A549 (cell line): ENCODE measurements at places on chromosomes 11 and 22.

GRCh38 chr11:17188675-17189074 is 19.1 kb downstream of the PIK3C2A start:
- DNase-seq = no peak

DNA sequence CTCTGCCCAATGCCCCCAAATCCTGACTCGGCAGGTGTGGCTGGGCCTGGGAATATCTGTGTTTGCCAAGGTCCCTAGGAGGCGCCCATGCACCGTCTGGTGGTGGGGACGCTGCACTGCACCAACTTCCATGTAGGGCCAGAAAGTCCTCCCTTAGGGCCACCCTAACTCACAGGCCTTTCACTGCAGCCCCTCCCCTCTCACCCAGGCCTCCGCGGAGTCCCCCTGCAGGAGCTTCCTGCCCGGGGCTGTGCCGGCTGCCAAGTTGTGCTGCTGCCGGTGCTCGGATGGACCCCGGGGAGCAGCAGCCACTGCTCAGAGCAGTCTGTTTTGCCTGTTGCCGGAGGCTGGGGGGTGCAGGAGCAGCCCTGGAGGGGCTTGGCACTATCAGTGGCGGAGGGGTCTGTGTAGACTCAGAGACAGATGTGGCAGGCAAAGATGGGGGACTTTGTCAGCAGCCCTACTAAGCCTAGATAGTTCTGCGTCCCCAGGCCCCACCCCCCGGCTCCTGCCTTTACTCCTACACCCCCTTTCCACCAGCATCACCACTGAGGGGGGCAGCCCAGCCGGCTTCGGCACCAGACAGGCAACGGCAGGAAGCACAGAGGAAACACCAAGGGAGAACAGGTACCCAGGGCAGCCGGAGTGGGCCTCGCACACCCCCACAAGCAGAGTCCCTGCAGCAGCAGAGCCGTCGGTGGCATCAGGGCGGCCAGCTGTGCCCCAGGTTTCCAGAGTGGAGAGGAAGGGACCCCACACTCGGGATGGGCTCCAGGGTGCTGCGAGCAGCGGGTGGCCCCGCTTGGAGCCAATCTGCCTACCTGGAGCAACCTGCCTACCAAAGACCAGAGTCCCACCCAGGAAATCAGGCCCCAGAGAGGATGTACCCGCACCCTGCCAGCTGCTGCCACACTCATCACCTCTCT is 124.3 kb downstream of the TRIM29 start:
- DNase-seq = peak; percentile 61

DNA sequence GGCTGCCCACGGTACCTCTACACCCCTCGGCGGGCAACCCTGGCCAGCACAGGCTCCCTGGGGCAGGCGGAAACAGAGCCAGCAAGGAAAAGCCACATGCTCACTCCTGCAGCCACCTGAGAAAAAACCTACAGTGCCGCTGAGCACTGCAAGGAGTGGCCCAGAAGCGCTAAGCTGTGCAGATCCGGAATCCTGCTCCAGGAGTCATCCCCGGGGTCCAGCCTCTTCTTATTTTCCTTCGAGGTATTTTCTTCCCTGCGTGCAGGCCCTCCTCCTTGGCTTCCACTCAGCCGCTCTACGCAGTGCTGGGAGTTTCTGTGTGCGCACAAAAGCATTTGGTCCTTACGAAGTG is 81.0 kb downstream of the TRMU start:
- DNase-seq = no peak

DNA sequence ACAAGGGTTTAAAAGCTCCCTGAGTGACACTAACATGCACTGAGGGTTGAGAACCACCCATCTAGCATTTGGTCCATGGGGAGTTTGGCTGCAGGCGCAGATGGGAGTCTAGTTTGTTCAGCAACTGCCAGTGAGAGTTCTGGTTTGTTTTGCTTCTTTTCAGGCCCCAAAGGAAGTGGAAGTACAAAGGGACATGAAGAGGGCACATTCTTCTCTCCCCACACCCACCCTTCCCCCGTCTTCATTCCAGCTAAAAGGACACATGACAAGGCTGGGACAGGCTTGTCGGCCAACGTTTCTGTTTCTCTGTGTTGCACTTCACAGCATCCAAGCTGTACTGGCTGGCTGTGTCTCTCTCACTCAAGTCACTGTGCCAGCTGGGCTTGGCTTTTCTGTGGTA is 8.2 kb upstream of the ENDOD1 start:
- no peak for DNase-seq

GRCh38 chr11:114397349-114397982 is 2.8 kb downstream of the C11orf71 start:
- DNase-seq = no peak

DNA sequence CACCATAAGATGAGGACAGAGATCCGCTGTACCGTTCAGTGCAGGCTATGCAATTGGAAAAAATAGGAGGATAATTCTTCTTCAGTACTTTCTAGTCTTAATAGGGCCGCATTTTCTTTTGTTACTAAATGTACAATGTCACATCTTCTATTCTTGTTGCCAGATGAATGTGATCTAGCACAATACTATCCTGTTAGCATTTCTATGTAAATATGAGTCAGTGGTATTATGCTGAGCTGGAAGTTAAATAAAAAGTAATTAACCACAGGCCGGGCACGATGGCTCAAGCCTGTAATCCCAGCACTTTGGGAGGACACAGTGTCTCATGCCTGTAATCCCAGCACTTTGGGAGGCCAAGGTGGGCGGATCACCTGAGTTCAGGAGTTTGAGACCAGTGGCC is 24.4 kb upstream of the BIRC3 start:
- no peak for DNase-seq

DNA sequence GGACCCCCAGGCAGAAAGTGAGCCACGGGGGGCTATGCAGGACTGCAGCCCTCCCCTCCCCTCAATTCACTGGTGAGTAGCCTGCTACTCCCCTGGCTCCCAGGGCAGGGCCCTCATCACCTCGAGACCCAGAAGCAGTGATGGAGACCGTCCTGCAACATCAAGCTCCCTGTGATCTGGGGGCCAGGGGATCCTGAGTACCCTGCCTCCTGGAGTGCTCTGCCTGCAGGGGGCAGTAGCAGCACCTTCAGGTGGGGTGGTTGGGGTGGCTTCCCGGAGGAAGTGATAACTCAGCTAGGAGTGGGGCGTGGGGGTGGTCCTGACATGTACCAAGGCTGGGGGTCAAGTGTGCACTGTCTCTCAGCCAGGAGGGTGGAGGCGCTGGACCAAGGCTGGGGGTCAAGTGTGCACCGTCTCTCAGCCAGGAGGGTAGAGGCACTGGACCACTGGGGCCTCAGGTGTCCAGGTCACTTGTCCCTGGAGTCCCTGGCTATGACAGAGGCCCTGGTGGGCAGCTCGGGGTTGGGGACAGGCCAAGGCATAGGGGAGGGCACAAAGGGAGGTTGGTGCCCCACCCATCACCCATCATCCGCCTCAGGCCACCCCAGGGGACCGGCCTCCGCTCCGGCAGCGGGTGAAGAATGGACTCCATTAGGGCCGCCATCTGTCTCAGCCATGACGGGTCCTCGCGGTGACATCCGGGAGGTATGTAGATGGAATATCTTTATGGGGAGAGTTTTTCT is 9.4 kb downstream of the RTN4R start:
- DNase-seq = no peak

DNA sequence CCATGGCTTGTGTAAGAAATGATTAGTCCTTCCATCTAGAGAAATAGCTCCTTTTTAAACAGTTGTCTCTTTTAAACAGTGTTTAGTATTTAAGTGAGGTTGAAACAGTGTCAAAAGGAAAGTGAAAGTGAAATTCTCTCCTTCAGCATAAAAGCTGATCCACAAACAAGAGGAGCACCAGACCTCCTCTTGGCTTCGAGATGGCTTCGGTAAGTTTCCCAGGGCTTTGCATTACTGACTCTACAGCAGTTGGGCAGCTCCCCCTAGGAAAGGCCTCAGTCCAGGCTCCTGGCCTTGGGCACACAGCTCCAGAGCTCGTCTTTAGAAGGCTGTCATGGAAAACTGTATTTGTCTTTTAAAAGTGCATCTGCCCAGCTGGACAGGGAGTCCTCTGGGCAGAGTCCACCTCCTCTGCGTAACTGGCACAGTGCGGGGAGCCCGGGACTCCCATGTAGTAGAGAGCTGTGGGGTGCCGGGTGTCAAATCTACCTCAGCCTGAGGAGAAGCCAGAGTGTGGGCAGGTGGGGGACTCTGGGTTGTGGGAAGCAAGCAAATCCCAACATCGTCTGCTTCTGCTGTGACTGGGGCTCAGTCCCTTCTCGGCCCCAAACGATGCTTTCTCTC is at the start of gene PLAAT4:
TSS of gene PLAAT4 (plus strand) at position 140 of the 624 bp plus-strand sequence. CDS start at position 201, 61 bp downstream.
- no peak for DNase-seq

- no peak for DNase-seq
Measured at GRCh38 chr22:50563413-50564160, 868 bp upstream of the SYCE3 start.

- DNase-seq = peak; percentile 61
Measured at GRCh38 chr22:28594797-28595462, 84.7 kb downstream of the TTC28 start.

DNA sequence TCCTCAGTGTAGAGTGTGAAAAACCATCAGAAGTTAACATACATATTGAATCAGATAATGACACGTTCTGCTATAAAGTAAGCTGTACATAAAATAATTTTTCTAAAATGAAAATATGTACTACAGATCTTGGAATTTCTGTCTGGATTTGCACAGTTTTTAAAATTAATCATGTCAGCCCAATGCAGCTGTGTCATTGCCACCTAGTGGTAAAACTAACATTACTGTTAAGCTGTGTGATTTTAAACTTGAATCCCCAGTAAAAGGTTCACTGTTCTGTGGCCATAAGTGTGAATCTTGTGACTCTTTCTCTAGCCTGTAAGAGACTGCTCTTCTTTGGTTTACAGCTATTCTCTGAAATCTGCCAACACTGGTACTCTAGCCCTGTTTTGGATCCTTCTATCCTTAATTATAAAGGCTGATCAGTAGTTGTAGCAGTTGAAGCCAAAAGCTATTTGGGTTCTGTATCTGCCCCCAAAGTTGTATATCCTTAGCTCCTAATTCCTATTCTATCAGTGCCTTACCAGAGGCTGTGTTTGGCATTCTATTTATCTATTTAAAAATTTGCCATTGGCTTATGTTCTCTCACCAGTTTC is 4.0 kb downstream of the JRKL start:
- DNase-seq = peak; percentile 43

DNA sequence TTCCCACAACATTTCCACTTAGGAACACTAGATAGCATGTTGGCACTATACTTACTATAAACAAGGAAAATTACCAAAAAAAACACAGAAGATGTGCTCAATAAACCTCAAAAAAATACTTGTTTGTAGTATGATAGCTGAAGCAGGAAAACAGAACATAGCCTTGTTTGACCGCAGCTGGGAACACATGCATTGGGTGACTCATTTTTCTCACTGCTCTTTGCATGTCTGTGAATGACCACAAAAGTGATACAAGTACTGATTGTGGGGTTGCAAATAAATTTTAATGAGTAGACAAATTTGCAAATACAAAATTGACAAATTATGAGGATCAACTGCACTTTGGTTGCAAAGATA is 22.8 kb upstream of the GUCY1A2 start:
- no peak for DNase-seq
